ENCODE measurements at places on chromosomes 5 and 9.

GRCh38 chr5:170681013-170681433 is 102.5 kb upstream of the GABRP start:
- DNase-seq = peak; percentile 4

DNA sequence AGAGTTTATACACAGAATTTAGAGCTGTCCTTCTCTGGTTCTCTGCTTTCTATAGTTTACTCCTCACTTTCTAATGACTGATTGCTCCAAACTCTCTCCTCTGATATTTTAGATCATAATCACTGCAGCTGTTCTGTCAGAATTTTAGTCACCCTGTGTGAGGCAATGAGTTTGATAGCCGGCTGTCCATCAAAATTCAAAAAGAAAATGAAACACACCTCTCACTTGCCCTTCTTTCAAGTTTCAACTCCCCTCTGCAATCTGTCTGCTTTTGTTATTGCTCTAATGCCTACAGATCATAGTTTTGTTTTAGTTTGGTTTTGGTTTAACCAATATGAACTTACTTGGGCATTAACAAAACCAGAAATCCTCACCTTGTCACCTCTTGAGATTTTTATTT is 23.3 kb upstream of the ABLIM3 start:
- no peak for DNase-seq

GRCh38 chr5:71706906-71707305 is 12.2 kb upstream of the CARTPT start:
- DNase-seq = no peak

DNA sequence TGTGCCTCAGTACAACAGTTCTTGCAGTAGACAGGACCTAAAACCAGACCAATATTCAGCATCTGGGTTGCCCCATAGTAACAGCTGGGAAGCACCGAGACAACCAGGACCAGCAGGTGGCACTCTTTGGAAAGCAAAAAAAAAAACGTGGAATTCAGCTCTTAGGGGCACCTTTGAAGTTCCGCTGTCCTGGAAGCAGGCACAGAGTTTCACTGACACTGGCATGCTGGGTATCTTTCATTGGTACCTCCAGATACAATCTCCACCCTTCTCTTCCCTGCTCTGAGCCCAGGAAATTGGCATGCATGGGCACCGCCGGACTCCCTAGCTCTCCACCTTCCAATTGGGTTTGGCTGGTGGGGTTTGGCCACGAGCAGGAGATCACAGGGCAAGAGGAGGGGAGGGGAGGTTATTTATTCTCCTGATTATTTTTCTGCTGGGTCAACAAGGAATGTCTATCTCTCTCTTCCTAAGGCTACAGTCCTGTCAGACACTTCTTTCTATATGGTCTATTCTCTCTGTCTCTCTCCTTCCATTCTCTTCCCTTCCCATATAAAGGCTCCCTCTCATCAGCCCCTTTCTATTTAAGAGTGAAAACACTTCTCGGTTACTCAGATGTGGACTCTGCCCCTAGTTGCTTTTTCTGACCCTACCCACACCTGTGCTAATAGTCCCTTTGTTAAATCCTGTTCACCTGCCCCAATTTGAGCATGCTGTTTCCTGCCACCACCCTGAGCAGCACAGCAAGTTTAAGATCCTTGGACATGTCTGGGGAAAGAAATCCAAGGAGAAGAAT is 1.9 kb upstream of the IDNK start:
- DNase-seq = peak; percentile 63

GRCh38 chr5:138664276-138664943 is 88.8 kb upstream of the CTNNA1 start:
- DNase-seq = no peak

DNA sequence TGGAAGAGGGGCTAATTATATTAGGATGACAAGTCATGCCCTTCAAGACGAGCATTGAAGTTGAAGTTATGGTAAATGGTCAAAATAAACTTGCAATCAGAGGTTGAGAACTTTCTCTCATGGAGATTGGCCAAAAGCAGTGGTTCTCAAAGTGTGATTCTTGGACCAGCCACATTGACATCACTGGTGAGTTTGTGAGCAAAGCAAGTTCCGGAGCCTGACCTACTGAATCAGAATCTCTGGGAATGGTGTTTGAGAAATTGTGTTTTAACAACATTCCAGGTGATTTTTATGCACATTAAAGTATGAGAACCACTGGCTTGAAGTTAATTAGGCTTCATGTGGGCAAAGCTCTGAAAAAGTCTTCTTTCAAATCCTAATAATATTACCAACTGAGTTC is 403.5 kb downstream of the ZSWIM6 start:
- DNase-seq = no peak

DNA sequence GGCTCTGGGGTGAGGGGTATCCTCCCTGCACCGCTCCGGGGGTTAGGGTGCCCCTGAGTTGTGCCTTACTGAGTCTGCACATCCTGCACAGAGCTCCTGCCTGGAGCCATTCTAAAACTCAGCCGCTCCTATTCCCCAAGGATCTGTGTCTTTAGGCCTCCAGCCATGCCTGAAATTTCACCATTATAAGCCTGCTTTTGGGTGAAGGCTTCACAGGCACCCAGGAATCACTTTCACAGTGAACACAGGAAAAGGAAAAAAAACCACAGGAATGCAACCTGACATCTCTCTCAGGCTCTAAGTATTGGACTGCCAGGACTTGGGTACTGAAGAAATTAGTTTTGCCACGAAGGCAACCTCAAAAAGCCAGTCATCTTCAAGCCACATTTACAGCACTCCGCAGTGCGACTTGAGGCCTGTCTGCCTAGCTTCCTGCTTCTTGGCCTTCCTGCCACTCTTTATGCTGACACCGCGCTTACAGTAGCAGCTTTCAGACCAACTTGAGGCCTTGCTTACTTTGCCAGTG is 30.9 kb downstream of the GALNT10 start:
- DNase-seq = peak; percentile 76

DNA sequence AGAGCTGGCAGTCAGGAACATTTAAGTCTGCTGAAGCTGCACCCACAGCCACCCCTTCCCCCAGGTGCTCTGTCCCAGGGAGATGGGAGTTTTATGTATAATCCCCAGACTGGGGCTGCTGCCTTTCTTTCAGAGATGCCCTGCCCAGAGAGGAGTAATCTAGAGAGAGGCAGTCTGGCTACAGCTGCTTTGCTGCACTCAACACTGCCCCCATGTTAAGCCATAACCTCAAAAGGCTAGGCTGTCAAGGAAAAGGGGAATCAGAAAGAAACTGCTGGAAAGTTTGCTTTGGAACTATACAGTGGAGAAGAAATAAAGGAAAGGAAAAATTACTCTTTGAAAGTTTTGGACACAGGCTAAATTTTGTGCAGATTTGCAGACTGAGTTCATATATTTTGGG is 127.2 kb downstream of the MACIR start:
- DNase-seq = no peak

DNA sequence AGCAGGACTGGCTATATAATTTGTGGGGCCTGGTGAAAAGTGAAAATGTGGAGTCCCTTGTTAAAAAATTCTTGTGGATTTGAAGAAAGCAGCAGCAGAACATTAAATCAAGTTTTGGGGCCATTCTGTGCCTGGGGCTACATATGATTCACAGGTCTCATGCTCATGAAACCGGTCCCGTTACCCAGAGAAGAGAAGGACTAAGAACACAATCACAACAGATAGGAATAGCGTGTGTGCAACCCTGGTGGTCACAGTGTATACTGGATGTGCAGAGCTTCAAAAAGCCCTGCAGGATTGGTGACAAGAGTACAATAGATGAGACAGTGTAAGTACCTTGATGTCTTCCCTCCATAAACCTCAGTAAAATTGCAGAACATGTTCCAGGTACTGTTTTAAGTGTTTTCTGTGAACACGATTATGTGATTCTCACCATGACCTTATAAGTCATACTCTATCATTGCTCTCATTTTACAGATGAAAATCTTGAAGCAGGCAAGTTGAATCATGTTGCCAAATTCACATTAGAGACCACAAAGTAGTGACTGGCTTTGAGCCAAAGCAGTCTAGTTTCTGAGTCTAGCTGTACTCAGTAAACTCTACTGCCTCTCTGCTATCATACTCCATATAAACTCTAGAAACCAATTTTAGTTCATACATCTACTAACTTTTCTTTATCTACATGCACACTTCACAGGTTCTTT is 636.5 kb downstream of the TAF11L14 start:
- no peak for DNase-seq

DNA sequence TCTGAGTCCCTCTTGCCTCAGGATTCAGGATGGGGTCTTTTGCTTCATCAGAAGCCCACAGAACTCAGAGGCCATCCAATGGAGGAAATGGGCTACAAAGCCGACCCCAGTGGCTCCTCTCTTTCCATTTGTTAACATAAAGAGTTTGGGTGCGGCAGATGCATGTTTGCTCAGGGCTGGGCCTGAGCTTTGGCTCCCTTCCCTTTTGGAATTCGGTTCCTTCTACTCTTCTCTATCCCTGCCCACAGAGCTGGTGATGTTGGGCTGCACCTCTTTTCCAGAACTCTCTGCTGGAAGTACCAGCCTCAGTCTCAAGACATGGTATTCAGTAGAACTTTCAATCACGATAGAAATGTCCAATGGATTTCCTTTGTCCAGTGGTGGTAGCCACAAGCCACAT is 66.9 kb upstream of the AGXT2 start:
- DNase-seq = no peak

GRCh38 chr5:76947082-76947503 is 5.8 kb upstream of the CRHBP start:
- DNase-seq = no peak

Measured in CD4-positive, alpha-beta T cell treated with Interleukin-6 for 4 hours (primary cell).